ENCODE measurements at places on chromosomes 7 and 10. TPM values are rescaled to one million over a fixed set of nuclear protein-coding genes. Genes with fewer than 3 reads are reported as not detected.

Gene KIFBP
- 21.4 TPM for total RNA-seq

Gene GPR146
- total RNA-seq, result 13.1 TPM

Gene ZNF789
- 19.8 TPM for total RNA-seq

Gene CYP2E1
- 1.4 TPM for total RNA-seq

Gene RBM20
- 5.4 TPM for total RNA-seq

Gene DRGX
- total RNA-seq, result not detected

Gene NT5C3A
- total RNA-seq, result 34.9 TPM

Gene GSTO1
- total RNA-seq, result 50.7 TPM

Gene CNNM1
- total RNA-seq, result 1.8 TPM

Gene DLD
- 74.3 TPM for total RNA-seq

Gene RELN
- 9.8 TPM for total RNA-seq

Gene TWIST1
- total RNA-seq, result 11.3 TPM

Gene ZNF503
- 72.3 TPM for total RNA-seq

Gene CADPS2
- 54.0 TPM for total RNA-seq

Gene ACSM6
- 0.12 TPM for total RNA-seq

Gene TMEM130
- total RNA-seq, result 10.2 TPM

Gene FGFBP3
- total RNA-seq, result 1.3 TPM

Gene ADCY1
- 4.3 TPM for total RNA-seq

Gene TEX47
- not detected for total RNA-seq

Gene VAX1
- not detected for total RNA-seq

Gene CFAP46
- 4.6 TPM for total RNA-seq

Gene SLC16A9
- total RNA-seq, result 15.4 TPM
